Bladder microvascular endothelial cell (primary cell): ENCODE measurements at places on chromosomes 2 and 18. TPM values are rescaled to one million over a fixed set of nuclear protein-coding genes. Genes with fewer than 3 reads are reported as not detected.

Gene STEAP3
- total RNA-seq: 2.9 and 8.6 TPM in 2 replicates

Gene STARD6
- not detected in 2 replicates for total RNA-seq

Gene TMEM198
- total RNA-seq: not detected in 2 replicates

Gene CD8A
- not detected in 2 replicates for total RNA-seq

Gene HOXD3
- total RNA-seq: 7.6 and 16.0 TPM in 2 replicates
